ENCODE measurements at places on chromosomes 6 and 20. TPM values are rescaled to one million over a fixed set of nuclear protein-coding genes. Genes with fewer than 3 reads are reported as not detected.

- peak; percentile 52 for DNase-seq
These were observed 45.9 kb upstream of the ZNFX1 start for GRCh38 chr20:49323622-49324238.

- no peak for DNase-seq
These were observed 53.4 kb upstream of the TBXT start for GRCh38 chr6:166221040-166221439.

GRCh38 chr20:59150821-59151251, 12.8 kb upstream of the ZNF831 start:
- DNase-seq, result no peak

- peak; percentile 79 for DNase-seq
These were observed 4.9 kb upstream of the DEK start for GRCh38 chr6:18269253-18269652.

DNA sequence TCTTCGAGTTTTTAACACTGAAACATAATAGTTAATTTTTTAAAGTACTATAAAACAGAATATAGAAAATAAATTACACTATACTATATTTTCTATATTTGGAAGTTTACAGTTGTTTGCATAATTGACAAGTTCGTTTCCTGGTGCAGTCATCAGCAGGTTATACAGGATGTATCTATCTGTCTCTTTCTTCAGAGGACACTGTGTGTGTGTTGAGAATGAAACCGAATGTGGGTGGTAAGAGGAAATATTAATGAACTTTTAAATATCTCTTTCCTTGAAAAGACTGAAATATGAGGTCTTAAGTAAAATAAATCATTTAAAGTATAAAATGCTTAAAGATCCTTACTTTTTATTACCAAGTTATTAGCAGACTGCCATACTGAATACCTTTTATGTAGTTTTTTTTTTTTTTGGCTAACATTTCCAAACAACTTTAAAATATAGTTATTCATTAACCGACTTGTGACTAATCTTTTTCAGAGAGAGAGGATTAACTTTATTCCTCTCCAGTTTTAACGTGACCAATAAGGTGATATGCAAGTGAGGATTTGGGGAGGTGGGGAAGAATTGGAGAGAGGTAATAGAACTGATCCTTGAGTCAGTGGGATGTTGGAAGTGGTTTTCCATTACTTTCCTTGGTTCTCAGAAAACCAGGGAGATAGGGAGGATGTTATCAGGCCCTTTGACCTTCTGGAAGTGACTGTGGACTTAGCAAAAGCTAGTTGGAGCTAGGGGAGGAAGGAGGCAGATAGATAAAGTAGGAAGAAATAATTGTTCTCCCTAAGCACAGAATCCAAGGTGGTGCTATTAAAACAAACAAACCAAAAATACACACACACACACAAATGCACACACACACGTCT, 380.0 kb upstream of the FLRT3 start:
- peak; percentile 9 for DNase-seq

GRCh38 chr6:139881728-139882211, 507.3 kb upstream of the CITED2 start:
- DNase-seq, result peak; percentile 34

DNA sequence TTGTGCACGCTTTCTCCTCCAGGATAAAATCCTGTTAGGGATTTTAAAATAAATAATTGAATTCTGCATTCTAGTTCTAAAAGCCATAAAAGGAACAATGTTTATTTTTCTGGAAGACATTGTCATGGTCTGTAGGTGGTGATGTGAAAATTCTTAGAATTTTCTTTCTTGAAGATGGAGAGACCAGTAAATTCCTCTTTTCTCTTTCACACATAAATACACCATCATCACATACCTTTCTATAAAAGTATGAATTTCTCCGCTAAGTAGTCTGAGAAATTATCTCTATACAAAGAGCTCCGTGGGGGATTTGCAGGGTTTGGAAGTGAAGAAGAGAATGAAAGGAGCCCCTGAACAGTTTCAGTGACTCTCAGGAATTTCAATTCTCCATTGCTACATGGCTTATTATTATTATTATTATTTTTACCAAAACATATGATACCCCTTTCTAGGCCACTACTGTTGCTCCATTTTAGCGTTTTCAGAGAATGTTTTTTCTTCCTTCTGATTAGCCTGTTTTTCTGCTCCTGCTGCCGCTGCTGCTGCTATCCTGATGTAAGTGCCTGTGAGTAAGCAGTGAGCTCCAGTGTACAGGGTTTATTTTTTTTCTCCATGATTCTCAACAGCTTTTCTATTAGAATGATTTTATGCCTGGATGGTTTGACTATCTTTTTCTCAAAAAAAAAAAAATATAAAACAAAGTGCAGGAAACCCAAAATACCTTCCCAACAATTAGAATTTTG, 145.8 kb downstream of the SAMD5 start:
- DNase-seq, result no peak

DNA sequence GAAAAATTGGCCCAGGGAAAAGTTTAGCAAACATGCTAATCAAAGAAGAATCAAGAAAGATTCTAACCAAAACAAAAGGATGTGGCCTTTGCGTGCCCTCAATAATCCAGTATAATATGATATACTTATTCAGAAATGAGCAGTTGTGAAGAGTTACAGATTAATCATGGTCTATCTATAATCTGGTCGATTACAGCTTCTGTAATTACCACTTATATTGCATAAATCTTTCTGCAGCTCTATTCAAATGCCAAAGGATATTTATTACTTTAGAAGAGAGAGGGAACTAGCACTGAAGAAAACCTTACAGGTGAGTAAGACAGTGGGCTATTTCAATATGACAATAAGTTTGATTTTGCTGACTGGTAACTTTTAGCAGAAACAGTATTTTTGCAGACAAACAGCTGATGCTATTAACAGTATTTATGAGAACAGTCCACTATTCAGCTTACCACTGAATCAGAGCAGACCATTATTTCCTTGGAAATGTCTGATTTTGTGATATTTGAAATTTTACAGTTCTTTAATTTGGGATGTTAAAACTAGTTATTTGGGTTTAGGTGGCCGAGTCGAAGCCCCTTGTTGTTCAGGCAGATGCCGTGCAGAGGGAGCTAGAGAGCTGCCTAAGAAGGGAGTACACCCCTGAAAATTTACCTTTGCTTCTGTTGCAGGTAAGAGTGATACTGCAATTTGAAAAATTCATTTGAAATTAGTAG, 92.2 kb downstream of the CEP57L1 start:
- peak; percentile 25 for DNase-seq

DNA sequence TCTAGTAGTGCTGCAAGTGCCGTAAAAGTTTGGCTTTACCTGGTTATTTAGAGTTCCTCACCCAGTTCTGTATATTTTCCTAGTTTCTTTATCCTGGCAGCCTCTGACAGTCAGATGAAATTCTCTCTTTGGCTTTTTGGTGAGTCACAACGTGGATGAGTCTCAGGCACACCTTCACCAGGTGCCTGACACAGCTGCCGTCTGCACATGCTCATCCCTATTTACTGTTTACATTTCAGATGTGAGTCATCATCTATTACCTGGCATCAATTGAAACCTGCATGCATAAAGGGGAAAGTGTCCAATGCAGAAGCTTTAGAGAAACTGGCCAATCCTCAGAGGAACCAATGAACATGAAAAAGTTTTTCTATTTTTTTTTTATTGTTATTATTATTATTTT, 33.3 kb upstream of the ADGRF4 start:
- no peak for DNase-seq

- no peak for DNase-seq
These were observed 190.2 kb downstream of the BACH2 start for GRCh38 chr6:90106449-90106848.

DNA sequence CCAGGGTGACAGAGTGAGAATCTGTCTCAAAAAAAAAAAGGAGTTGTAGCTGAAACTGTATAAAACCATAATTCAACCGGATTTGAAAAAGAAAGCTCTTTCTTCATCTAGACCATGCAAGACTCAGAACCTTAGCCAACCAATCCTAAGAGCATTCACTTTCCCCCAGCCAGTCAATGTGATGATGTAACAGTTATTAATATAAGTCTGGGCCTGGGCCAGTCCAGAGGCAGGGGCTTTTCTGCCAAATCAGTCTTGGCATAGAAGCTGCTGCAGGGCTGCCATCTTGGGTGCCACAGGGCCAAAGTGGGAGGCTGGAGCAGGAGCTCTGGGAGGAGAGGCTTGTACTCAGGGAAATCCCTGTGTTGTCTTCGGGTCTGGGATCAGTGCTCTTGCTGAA, 288.4 kb downstream of the CLIC5 start:
- DNase-seq, result no peak

DNA sequence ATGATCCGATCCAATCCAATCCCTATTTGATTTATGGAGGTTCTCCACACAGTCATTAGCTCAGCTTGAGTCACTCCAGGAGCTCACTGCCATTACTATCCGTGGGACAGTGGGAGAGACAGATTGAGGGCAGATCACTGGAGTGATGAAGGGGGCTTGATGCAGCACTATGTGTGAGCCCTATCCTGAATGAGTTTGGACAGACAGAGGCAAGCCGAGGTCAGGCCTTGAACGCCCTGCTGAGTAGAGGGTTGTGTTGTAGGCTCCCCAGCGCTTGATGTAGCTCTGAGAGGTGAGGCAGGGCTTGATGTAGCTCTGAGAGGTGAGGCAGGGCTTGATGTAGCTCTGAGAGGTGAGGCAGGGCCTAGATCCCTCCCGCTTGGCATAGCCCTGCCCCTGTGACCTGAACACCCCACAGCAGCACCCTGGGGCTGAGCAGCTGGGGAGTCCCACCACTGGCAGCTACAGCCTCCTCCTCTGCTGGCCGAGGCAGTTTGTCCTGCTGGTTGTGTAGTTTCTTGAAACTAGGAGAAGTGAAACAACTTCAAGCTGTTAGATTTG, 58.7 kb downstream of the ZFAND3 start:
- DNase-seq, result no peak

GRCh38 chr6:99993533-99994251, at the start of gene MCHR2:
Gene MCHR2, minus strand, starts transcription at chr6:99994223. Its CDS starts 38,076 bp downstream, at chr6:99956147.
- no peak for DNase-seq

DNA sequence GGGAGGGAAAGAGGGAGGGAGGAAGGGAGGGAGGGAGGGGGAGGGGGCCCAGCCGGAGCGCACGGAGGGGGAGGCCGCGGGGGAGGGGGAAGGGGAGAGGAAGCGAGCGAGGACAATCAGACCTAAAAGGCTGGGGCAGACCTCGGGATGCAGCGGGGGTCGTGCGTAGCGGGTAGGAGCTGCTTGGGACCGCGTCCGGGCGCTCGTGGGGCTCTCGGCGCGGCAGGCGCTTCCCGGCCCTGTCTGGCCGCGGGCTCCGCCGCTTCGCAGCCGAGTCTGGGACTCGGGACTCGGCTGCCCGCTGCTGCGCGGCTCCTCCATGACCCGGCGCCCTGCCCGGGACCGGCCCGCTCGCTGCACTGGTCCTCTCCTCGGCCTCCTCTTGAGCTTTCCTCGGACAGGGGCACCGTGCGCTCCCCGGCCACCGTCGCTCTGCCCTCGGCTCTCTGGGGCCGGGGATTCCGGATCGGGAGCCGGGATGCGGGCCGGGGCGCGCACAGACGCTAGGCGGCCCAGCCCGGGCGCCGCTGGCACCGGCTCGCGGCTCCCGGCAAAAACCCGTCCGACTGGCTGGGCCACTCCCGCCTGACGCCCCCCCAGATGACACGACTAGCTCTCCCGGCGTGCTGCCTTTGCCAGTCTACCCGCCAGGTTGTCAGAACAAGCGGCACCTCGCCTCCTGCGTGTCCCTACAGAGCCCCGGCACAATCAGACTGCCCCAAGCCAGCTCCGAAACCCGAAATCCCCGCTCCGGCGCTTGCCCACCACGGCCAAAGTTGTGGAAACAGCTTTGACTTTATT, 2.2 kb downstream of the TFAP2A start:
- DNase-seq, result no peak

DNA sequence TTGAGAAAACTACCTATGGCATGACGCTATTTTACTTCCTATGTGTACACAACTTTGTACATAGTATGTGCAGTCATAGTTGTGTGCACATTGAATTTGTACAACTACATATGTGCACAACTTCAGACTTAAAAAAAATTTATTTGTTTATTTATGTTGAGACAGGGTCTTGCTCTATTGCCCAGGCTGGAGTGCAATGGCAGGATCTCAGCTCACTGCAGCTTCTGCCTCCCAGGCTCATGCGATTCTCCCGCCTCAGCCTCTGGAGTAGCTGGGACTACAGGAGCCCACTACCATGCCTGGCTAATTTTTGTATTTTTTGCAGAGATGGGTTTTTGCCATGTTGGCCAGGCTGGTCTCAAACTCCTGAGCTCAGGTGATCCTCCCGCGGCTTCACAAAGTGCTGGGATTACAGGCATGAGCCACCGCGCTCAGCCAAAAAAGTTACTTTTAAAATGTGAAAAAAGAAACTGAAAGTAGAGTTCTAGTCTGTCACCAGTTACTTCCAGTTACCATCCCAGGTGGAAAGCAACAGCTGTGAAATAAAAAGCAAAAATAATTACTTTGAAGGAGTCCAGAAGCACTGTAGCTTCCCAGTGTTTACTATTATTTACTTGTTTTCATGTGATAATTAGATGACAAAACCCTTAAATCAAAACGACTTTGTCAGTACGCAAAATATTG, 1.7 kb upstream of the ZKSCAN8 start:
- DNase-seq, result no peak

- no peak for DNase-seq
These were observed 115.8 kb downstream of the FOXO3 start for GRCh38 chr6:108676555-108676954.

- no peak for DNase-seq
These were observed 24.9 kb upstream of the SCUBE3 start for GRCh38 chr6:35188886-35189285.

- no peak for DNase-seq
These were observed 17.1 kb downstream of the MRPL14 start for GRCh38 chr6:44110005-44110676.

DNA sequence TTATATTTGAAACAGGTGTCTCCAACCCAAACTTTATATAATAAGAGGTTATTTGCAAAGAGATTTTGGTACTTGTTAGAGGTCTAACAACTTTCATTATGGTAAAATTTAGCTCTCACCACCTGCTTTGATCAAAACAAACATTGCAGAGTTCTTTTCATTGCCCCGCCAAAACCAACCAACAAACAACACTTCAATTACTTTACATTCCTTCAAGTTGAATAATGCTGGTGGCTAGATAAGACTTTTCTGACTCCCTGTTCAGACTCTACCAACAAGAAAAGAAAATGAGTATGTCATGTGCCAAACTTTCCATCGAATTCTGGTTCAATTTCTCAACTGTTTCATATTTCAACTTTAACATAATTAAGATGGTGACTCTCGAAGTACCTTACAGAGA, 311.1 kb downstream of the ADGRG6 start:
- no peak for DNase-seq

- no peak for DNase-seq
These were observed 75.1 kb downstream of the ARID1B start for GRCh38 chr6:156852147-156852857.

- DNase-seq, result peak; percentile 81
These were observed 544 bp upstream of the TP53INP2 start for GRCh38 chr20:34703424-34704176.

GRCh38 chr6:28978133-28978491, 27.0 kb downstream of the ZNF311 start:
- DNase-seq, result no peak

The SLC25A27 gene
- 0.32 TPM for total RNA-seq

The PGBD1 gene
- total RNA-seq, result 6.9 TPM

The ID1 gene
- 419 TPM for total RNA-seq

The RAET1G gene
- total RNA-seq, result not detected

The OR2H2 gene
- not detected for total RNA-seq

The LY6G6F gene
- not detected for total RNA-seq

The BPIFB4 gene
- not detected for total RNA-seq

The C4A gene
- 165 TPM for total RNA-seq
